Germinal center (tissue), 1 donor: ENCODE measurements at places on chromosomes 11 and 22.

DNA sequence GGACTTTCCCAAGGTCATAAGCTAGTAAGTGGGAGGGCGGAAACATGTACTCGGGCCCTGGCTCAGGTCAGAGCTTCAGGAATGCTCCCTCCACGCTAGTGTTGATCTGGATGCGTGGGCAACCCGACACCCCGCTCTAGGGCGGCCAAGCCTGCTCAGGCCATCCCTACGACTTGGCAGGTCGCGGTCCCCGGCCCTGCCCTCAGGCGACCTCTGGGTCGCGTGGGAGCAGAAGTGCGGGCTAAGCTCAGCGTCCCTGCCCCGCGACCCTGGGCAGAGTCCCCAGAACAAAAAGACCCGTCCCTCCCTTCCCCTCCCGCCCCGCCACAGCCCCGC, 781 bp upstream of the TEF start:
- no peak for DNase-seq

DNA sequence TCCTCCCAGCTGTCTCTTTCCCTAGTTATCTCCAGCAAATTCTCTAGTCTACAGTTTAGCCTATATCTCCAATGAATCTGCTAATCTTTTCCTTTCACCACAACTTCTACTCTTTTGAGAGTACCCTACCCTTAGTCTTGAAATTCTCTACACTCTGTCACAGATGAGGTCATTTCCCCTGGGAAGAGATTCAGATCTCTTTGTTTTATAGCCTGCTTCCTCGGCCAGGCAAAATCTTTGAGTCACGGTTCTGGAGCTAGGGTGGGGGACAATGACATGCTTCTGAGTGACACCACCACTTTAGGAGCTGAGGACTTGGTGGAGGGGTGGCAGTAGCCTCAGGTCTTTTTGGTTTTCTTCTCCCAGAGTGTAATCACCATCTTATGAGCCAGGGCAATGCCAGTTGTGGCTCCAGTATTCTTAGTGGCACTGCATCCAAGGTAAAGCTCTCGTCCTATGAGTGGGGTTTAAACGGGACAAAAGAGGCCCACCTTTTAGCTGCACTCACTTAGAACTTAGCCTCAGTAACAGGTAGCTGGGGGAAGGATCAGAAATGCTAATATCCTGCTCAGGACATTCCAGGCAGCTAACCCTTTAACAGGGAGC, 98.5 kb upstream of the RRM1 start:
- no peak for DNase-seq

- no peak for DNase-seq
Measured at GRCh38 chr11:107780775-107781174, 68.9 kb upstream of the SLN start.

DNA sequence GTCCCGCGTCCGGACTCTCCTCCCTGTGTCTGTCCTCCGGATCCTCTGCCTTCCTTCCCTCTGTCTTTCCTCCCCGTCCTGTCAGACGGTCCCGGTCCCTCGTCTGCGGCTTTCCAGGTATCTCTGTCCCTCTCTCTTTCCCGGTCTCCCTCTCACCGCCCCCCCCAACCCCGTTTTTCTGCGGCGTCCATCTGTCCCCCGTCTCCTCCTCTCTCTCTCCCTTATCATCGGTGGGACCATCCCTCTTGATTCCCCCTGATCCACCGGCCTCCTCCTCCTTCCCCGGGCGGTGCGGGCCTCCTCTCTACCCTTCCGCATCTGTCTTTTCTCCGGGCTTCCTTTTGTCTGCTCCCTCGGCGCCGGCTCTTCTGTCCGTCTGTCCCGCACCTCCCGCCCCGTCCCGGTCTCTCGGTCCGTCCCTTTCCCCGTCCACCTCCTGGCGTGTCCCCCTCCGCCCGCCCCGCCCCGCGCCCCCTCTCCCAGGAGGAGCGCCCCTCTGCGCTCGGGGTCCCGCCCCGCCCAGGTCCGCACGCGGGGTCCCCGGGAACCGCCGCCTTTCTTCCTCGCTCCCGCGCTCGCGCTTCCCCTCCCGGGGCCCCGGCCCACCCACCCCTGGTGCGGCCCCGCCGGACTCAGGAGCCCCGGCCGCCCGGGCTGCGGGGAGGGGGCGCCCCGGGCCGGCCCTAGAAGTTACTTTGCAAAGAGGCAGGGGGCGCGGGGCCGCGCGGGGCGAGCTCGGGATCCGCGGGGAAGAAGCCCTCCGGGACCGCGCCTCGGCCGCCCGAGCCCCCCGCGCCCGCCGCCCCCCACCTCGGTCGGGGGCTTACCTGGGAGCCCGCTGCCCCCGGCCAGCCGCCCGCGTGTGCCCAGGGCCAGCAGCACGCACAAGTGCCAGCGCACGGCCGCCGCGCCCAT, 568 bp downstream of the SCUBE1 start:
- no peak for DNase-seq

DNA sequence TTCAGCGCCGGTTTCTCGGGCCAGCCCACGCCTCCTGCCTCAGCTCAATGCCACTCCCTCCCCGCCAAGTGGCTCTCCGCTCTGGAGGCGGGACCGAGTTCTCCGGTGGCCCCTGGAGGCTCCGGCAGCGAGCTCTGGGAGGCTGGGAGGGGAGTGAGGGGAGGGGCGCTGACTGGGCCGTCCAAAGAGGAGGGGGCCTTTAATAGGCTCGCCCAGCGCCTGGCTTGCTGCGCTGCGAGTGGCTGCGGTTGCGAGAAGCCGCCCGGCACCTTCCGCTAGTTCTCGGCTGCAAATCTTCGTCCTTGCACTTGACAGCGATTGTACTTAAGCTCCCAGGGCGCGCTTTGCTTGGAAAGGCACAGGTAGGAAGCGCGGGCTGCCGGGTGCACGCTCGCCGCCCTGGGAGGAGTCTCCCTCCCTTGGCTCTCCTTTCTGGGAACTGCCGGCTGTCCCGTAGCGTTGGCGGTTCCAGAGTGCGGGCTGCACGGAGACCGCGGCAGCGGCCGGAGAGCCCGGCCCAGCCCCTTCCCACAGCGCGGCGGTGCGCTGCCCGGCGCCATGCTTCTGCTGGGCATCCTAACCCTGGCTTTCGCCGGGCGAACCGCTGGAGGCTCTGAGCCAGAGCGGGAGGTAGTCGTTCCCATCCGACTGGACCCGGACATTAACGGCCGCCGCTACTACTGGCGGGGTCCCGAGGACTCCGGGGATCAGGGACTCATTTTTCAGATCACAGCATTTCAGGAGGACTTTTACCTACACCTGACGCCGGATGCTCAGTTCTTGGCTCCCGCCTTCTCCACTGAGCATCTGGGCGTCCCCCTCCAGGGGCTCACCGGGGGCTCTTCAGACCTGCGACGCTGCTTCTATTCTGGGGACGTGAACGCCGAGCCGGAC, at the start of gene ADAMTS15:
Gene ADAMTS15 (plus strand): TSS at position 230 of the 894 bp plus-strand sequence. CDS start 329 bp downstream, at position 559.
- no peak for DNase-seq

- no peak for DNase-seq
Measured at GRCh38 chr11:128161994-128162393, 425.4 kb downstream of the ETS1 start.
